ENCODE measurements at places on chromosomes 13 and 19.

- no peak for DNase-seq
Observed at GRCh38 chr13:48296528-48296927, 7.0 kb upstream of the RB1 start.

GRCh38 chr13:112203614-112204013 lies 136.7 kb downstream of the SOX1 start:
- no peak for DNase-seq

DNA sequence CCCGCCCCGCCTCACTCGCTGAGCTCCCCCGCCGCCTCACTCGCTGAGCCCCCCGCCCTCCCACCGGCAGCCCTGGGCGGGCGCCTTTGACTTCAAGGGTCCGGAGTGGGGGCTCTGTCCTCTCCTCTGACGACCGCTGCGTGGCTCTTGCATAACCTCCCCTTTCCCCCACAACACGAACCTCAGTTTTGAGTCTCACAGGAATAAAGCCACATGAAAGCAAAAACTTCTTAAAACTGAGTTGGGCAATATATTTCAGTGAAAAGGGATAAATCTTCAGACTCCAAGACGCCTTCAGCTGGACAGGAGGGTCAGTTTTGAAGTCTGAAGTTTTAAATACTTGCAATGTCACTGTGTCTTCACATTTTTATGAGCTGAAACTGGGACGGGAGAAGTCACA lies 70.6 kb upstream of the C13orf46 start:
- DNase-seq, result no peak

DNA sequence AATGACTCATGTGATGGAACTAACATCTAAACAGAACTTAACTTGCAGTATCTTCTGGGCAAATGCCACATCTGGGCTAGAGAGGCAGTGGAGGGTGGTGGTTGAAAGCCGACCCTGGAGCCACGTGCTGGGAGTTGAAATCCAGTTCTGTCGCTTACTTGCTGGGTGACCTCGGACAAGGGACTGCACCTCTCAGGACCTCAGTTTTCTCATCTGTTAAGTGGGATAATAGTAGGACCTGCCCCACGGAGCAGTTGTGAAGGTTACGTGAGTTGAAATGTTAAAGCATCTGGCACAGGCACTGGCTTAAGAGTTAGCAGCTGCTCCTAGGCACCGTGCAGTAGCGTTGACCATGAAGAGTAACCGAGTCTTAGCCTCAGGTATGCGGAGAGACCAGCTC lies 76.1 kb downstream of the SIPA1L3 start:
- peak; percentile 15 for DNase-seq

DNA sequence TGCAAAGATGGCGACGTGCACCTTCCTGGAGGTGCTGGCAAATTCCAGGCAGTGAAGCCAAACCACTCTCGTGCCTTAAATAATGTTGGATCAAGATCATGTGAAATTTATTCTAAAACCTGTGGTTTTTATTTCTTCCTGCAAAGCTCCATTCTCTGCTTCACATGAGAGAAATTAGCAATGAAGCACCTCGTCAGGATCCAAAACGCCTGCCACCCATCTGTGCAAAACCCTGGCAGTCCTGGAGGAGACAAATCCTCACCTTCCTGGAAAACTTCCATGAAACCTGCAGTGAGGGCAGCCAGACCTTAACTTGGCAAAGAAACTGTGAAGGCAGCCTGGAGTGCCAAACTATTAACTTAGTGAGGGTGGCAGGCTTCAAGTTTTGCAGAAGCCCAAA lies 47.6 kb downstream of the CHST8 start:
- no peak for DNase-seq
